ENCODE measurements at places on chromosomes 16 and 17. TPM values are rescaled to one million over a fixed set of nuclear protein-coding genes. Genes with fewer than 3 reads are reported as not detected.

Gene MYCBPAP
- 6.6 TPM for total RNA-seq

Gene ANKRD13B
- total RNA-seq: 32.2 TPM

- DNase-seq: no peak
Measured at GRCh38 chr16:2985893-2986355, 5.7 kb upstream of the PKMYT1 start.

DNA sequence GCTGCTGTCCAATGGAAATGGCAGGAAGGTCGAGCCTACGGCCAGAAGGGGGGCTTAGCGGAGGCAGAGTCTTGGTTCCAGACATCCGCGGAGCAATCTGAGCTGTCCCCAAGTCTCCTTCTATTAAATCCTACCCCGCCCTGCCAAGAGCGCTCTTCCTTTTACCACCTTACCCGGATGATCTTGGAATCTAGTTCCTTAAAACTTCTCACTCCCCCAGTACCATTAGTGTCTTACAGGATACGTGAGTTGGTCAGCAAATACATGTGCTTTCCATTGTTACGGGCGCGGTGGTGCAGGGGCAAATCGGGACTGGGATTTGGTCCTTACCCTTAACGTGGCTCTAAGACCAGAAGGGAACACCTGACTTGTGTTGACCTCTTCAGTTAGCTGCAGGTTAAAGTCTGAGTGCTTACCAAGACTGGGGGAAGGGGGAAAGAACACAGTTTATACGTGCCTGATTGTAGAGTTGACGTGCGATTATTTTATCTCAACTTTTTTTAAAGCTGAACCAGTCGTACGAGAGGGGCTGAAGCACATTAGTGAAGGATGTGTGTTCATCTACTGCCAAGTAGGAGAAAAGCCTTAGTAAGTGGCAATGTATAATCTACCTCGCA, 495 bp downstream of the TXNDC17 start:
- DNase-seq: no peak

Gene MYH10
- total RNA-seq: 226 TPM

Gene SEC14L5
- 2.3 TPM for total RNA-seq

Gene MGAT5B
- 11.5 TPM for total RNA-seq

DNA sequence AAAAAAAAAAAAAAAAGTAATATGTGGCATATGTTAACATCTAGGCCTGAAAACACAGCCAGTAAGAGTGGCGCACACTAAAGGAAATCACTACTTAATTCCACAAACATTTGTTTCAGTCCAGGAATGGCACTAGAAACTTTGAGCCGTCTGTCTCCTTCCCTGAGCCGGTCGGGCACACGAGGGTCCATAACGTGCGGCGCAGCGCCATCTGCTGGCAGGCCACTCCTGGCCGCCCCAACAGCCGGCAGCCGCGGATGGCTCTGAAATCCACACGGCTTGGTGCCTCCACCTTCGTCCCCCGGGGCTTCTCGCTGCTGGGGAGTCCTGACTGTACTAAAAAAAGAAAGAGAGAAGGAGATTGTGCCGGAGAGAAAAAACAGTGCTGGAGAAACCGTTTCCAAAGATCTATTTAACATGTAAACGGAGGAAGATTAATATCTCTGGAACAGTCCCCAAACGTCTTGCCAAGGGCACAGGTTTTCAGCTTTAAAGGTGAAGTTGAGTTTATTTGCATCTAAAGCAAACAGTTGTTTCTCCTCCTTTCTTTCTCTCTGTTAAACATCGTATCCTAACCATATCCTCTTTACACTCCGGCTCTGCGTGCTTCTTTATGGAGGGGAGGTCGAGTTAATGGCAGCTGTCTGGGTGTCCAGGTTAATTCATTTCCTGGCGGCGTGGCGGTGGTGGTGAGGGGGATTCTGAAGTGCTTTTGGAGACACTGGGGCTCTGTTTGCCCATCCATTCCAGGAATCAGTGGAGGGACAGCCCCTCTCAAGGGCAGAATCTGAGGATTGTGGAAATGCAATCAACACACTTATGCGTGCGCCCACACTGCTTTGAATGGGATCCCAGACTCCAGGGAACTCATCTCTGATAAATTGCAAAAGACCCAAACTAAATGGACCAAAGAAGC, 611.3 kb upstream of the SALL1 start:
- DNase-seq: peak; percentile 85

DNA sequence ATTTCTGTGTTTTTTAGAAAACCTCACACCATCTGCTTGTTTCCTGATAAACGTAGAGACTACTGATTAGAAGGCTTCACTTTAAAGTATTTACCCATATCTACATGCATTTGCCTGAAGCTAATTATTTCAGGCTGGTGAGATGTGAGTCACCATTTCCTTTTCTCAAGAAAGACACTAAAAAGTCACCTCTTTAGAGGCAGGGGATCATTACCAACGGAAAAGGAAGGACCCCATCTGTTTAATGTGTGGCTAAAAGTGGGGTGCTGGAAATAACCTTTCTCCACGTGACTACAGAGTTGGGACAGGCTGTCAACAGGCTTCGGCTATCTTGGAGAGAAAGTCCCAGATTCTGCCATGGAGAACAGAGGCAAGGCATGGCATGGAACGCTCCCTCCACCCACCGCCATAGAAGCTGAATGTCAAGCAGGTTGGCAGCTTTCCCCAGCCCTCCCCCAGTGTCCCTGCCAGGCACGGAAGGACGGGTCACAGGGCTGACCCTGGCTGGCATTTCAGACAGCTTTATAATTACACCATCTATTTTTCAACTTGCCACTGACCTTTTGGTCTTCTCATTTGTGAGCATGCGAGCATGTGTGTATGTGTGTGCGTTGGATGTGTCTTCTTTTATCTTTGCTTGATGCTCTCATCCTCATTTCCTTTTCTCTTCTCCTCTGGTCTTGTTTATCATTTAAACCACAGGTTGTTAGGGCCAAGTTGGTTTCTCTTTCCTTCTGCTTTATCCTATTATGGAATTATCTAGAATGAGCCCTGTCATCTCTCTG, 157.0 kb downstream of the CPPED1 start:
- DNase-seq: no peak

Gene GNGT2
- 0.70 TPM for total RNA-seq

Gene P2RX5
- 6.4 TPM for total RNA-seq

Gene NKD1
- 9.3 TPM for total RNA-seq

Gene MARCHF10
- total RNA-seq: 1.0 TPM

Gene SHCBP1
- 15.7 TPM for total RNA-seq

DNA sequence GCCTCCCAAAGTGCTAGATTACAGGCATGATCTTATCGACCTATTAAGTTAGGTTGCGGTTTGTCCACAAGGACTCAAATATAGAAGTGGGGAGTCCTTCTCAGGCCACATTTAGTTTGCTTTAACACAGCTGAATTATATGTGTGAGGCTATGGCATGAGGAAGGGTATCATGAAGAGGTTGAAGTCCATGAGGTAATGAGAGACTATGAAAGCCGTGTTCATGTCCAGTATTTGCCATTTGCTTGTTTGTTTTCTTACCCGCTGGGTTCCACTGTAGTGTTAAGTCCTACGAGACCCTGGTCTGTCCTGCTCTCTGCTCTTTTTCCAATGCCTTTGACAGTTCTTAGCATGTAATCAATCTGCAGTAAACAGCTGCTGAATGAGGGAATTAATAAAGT, 1072.4 kb upstream of the EEF2KMT start:
- DNase-seq: no peak

Gene KRTAP4-6
- not detected for total RNA-seq

DNA sequence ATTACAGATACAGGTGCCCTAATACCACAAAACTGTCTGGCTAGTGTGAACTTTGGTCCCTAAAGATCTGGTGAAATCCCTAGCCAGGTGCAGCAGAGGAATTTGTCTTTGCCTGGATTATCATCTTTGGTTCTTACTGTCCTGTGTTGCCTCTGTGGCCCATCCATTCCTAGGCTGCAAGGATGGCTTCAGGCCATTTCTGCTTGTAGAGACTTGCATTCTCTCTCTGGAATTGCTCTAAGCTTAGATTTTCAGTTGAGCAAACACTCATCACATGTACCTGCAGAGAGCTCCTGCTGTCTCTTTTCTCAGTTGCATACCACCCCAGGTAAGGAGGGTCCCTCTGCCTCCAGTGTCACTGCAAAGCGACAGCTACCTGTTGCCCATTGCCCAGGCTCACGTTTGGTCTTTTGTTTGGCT, 114.9 kb downstream of the PRKCA start:
- no peak for DNase-seq

DNA sequence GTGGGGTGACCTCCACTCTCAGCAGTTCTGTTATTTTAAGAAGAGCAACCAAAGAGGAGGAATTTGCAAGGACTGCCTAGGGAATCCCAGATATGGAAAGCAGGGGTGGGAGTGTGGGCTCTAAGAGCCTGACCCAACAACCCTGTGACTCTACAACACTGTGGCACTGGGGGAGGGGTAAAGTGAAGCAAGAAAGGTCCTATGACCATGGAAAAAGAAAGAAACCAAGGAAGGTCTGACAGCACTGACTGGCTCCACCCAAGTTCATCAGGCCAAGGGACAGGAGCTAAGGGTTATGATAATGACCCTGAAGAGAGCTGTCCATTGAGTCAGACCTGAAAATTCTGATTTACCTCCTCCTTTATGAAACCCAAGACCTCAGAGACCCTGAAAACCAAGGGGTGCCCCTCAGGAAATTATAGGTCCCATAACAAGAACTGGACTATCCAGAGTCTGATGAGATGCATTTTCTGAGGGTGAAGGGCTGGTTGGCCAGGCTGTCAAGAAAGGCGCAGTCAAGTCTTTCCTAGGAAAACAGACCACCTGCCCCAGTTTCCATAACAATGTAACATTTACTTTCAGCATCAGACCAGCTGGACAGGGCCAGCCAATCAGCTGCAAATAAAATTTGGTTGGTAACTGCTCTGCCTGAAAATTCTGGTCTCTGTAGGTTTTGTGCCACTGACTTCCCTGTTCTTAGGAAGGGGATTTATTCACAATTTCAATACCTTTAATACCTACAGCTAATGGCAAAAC, 53.8 kb upstream of the MTMR4 start:
- no peak for DNase-seq

Gene OTOP2
- not detected for total RNA-seq

GRCh38 chr17:58060596-58061191, 22.5 kb upstream of the DYNLL2 start:
- DNase-seq: no peak

DNA sequence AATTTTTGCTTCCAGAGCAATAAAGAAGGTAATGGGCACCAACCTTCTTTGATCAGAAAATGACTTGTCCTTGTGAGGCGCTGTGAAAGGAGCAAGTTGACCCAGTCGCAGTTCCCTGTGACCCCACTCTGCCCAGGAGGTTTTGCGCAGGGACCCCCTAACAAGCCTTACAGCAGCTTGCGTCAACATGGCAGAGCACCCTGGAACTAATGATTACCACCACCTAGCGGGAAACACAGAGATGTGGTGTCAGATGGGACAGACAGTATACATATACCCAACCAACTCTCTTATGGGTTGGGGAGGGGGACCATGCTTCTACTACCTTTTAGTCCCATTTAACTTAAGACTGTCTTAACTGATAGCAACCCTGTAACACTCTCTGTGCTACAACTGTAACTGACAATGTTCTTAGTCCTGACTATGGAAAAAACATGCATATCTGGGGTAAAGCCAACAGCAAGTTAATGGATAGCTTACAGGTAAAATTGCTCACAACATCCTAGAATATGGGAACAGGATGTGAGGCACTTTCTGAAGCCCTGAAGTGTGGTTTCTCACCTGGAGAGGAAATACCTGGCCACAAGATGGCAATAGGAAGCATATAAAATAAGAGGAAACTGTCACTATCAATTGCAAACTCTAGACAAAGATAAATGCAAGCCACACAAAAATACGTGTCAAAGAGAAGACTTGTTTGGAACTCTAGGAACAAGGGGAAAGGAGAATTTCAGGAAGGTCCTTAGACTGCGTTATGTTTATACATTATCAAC, 3.0 kb downstream of the KARS1 start:
- no peak for DNase-seq

Gene SSTR5
- total RNA-seq: 0.78 TPM

- DNase-seq: no peak
Measured at GRCh38 chr16:6496996-6497395, 835.6 kb upstream of the RBFOX1 start.

DNA sequence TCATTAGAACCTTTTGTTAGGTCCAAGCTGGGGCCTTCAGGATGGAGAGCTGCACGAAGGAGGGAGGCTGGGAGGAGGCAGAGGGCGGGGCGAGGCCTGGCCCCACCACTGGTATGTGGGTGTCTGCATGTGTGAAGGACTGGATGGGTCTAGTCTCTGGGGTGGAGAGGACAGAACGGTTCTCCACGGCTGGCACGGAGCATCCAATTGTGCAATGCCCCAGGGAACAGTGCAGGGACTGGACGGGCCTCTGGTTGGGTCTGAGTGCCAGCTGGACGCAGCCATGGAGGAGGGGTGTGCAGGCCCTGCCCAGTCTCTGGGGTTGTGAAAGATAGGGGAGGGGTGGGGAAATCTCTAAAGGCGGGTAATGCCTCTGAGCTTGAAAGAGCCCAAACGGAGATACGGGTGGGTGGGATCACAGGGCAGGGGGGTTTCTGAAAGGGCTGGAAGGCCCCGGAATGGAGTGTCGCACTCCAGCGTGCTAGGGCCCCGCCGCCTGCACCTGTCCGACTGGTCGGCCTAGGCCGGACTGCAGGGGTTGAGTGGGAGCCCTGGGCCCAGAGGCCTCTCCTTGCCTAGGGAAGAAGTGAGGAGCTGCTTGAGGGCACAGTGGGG, 1.6 kb downstream of the PPL start:
- DNase-seq: no peak

Gene FOXL1
- 0.34 TPM for total RNA-seq

DNA sequence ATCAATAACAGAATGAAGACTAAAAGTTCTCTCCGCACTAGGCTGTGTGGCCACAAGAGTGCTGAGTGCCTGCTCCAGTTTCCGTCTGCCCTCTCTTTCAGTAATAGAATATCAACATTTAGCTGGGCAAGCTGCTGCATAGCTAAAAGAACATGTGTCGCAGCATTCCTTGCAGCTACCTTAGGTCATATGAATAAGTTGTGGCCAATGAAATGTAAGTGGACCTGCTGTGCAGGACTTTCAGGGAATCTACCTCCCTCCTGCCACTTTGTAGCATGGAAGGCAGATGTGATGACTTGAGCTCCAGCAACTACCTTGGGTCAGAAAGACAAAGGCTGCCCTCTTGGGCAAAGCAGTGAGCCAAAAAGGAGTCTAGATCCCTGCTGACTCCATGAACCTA, 25.4 kb downstream of the SLC39A11 start:
- no peak for DNase-seq

DNA sequence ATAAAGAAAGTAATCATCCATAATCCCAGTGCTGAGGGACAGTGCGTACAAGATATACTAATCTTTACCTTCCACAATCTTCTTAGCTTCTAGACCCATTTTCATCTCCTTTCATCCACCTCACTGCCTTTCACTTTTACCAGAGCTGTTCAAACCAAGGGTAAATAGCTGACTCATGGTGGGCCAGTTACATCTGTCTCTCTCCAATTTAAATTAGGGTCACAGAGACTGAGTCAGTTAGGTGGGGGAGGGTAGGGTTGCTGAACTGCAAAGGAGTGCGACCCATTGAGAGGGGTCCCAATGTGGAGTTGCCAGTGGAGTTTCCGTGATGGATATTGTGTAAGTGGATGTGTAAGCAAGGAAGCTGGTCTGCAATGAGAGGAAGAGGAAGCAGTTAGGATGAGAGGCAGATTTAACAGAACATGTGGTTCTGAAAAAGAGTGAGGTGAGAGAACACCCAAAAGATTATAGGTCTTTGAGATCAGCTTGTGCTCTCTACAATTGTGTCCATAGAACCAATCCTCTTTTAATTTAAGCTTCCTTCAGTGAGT, 83.5 kb downstream of the GP2 start:
- DNase-seq: no peak

Data from WTC11 (cell line).